ENCODE measurements at places on chromosomes 2 and 18.

DNA sequence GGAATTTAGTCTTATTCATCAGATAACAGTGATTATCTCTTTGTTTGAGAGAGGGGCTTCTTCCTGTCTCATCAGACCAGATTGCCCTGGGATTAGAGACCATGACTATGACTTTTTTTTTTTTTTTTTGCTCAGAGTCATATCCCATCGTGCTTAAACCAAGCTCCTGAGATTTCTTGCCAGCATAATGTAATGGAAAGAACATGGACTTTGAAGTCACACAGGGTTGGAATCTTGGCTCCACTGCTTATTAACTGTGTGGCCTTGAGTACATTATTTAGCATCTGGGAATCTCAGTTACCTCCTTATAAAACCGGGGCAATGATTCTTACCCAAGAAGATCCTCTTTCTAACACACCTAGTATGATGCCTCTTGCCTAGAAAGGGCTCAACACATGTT is 268.3 kb downstream of the DYSF start:
- no peak for DNase-seq

DNA sequence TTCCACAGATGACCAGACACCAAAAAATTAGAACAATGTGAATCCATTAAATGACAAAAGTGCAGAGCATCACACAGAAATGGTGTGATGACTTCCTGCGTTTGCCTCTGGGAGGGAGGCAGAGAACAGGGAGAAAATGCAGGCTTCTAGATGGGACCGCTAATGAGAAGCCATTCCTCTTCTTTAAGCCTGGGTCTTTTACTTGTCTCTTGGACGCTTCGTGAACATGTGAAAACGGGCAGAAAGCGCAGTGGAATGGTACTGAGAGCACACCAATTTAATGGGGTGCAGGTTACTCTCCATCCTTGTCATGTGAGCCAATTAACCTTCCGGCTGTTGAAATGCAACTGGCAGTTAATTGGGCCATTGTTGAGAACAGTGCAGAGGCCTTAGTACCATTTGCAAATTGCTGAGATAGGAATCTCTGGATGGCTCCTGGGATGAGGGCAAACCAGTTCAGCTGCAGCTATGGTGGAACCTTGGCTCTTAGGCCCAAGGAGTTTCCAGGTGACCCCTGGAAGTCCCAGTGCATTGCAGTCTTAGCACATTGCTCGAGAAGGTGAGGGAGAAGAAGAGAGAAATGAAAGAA is 210.4 kb upstream of the CXCR4 start:
- DNase-seq: no peak

DNA sequence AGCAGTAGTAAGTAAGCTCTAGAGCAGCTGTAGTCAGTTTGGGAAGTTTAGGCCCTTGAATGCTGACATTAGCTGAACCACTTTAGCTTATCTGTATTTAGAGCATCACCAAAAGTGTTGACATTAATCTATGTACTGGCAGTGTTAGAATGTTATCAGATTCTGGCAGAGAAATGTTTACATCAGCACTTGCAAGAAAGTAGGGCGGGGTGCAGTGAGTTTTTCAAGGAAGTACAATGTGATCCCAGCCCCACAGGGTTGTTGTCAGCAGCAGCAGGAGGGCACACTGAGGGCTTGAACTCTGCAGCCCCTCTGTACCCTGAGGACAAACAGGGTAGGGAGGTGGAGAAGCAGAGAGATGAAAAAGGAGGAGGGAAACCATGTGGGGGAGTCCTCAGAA is 35.5 kb upstream of the RMP24 start:
- DNase-seq: no peak

- DNase-seq: no peak
These were observed 70.1 kb upstream of the ASB18 start for GRCh38 chr2:236334122-236334876.

DNA sequence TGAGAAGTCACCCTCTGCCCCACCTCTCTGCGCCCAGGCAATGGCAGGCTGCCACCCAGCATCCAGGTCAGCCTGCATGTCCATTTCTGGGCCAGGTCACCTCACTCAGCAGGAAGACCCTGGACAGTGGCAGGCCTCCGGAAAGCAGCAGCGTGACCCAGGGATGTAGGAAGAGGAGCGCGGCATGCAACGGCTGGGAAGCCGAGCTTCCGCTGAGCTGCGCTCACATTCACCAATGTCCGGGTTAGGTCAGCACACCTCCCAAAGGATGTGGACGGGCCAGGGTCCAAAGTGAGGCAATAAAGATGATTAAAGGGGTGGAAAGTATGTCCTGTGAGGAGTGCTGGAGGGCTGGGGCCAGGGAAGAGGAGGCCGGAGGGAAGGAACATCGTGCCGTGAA is 174.5 kb downstream of the CTIF start:
- no peak for DNase-seq
